Fibroblast of mammary gland (primary cell): ENCODE measurements at places on chromosomes 12 and 14.

DNA sequence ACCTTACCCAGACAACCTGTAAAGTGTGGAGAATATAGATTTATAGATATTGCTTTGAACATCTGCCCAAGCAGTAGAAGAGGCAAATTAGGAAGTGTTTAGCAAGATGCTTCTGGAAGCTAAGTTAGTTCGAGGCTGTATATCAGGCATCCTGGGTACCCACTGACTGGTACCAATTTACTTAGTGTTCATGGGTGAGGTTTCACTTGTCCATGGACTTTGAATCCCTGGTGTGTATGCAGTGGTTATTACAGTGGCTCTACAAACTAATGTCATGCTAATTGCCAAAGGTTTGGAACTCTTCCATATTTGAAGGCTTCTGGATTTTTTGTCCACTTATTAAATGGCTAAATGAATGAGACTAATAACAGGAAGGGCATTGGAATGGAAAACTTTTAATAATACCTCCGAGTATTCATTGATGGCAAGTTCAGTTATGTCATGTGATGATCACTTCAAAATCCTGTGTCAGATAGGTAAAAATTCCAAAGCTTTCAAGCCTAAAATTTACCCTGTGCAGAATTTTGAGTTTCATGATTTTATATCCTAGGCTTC, at the start of gene OR4E2:
OR4E2 (plus strand) TSS at position 505 of the 555 bp plus-strand sequence. CDS start 11,248 bp downstream, outside the sequence.
- DNase-seq = no peak

DNA sequence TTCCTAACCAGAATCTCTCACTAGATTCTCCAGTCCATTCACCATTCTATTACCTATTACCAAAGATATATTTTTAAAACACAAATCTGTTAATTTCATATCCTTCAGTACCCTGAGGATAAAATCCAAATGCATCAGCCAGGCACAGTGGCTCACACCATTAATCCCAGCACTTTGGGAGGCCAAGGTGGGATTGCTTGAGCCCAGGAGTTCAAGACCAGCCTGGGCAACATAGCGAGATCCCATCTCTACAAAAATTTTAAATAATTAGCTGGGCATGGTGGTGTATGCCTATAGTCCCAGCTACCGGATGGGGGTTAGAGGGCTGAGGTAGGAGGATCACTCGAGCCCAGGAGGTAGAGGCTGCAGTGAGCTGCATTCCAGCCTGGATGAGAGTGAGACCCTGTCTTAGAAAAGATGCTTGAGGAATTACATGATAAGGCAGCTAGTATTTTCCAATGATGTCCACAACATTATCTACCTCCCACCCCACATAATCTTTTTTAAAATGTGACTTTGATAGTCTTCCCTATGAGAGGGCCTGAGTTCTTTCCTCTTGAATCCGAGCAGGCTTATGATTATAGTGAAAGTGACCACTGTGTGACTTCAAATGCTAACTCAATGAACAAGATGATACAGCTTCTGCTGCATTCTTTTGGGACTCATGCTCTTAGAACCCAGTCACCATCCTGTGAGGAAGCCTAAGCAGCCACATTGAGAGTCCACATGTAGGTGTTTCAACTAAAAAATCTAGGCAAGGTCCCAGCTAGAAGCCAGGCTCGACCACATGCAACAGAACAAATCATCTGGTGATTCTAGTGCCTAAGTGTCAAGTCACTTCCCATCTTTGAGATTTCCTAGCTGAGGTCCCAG, 18.0 kb downstream of the HECTD1 start:
- peak; percentile 49 for DNase-seq

GRCh38 chr12:663293-663871, at the start of gene NINJ2:
TSS of gene NINJ2 (minus strand) at chr12:663445. CDS start at chr12:663360, 85 bp downstream.
- no peak for DNase-seq

- DNase-seq = no peak
These were observed 270.4 kb upstream of the FAR2 start for GRCh38 chr12:28878629-28879028.

- DNase-seq = no peak
These were observed 126.6 kb downstream of the SLC6A15 start for GRCh38 chr12:84785951-84786350.
